ENCODE measurements at places on chromosomes 3 and 15.

GRCh38 chr3:10774825-10775224 lies 41.2 kb upstream of the SLC6A11 start:
- DNase-seq: no peak

- no peak for DNase-seq
These were observed 216.5 kb upstream of the CGNL1 start for GRCh38 chr15:57159767-57160166.

DNA sequence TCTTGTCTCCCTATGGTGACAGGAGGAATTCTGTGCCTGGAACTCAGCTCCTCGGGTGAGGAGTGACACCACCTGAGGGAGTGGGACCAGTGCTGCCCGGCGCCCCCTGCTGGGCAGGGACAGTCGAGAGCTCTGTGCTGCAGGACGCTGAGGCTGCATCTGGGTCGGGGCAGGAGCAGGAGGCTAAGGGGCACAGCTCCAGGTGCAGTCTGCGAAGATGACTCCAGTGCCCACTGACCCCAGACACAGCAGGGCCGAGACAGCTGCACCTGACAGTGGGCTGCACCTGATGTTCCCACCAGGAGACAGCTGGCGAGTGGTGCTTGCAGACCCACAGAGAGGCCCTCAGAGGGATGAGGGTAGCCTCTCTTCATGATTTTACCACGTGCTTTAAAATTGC lies 152.9 kb downstream of the ATP10A start:
- DNase-seq: peak; percentile 50

DNA sequence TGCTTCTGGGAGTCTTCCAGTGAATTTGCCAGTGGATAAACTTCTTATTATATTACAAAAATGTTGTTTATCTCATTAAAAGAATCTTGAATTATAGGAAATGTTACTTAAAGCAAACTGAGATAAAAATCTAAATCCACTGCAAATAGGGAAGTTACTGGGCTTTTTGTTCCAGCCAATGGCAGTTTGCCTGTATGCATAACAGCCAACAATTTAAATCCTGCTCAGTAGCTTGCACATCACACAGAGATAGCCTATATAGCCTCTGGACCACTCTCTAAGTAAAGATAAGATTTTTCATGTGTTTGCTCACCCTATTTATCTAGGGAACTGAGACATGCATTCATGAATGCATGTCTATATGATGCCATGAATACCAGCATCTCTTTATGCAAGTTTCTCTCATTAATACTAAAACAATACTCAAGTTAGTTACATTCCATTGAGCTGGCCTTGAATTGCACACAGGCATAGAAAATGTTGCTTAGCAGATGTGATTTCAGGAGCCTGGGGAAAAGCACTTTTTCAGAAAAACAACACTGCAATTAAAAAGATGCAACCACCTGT lies 92.1 kb upstream of the GPR149 start:
- DNase-seq: no peak

GRCh38 chr3:69326855-69327300 lies 59.0 kb downstream of the FRMD4B start:
- DNase-seq: no peak

GRCh38 chr15:76753771-76754170 lies 151.4 kb downstream of the SCAPER start:
- no peak for DNase-seq

GRCh38 chr15:30046430-30046829 lies 36.3 kb upstream of the GOLGA8J start:
- no peak for DNase-seq

GRCh38 chr3:131730581-131730980 lies 227.8 kb upstream of the MRPL3 start:
- DNase-seq: no peak

- DNase-seq: peak; percentile 35
These were observed 46.8 kb downstream of the ST6GAL1 start for GRCh38 chr3:186976837-186977750.

GRCh38 chr15:65901336-65901735 lies 32.0 kb downstream of the RAB11A start:
- DNase-seq: no peak

GRCh38 chr3:901953-902778 lies 190.7 kb upstream of the CNTN6 start:
- DNase-seq: peak; percentile 1

DNA sequence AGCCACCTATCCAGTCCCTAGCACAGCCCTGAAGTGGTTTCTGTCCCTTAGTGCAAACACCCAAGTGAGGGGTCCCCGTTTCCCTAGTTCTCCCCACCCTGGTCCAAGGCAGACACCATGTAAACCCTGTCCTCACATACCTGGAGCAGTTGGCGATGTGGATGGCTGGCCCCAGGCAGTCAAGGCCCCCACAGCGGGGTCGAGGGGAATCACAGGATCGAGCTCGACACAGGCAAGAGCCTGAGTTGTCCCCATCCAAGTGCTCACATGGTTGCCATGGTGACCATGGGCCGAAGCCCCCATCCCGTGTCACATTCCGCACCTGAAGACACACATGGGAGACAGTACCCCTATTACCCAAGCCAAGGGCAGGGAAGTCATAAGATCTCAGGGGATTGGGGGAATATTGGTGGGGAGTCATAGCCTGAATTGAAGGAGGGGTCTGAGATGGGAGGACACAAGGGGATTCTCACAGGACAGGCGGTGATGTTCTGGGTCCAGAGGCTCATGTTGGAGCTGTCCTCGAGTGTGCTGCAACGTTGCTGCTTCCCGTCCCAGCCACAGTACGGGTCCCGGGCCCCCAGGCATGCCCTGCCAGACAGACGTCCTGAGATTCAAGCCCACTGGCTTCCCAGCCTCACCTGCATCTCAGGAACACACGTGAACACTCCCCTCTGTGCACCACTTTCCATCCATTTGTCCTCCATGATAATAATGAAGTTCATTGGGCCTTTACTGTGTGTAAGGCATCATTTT lies 112.1 kb downstream of the SEMA5B start:
- DNase-seq: no peak

- no peak for DNase-seq
These were observed 878 bp downstream of the SPPL2A start for GRCh38 chr15:50764461-50765194.

DNA sequence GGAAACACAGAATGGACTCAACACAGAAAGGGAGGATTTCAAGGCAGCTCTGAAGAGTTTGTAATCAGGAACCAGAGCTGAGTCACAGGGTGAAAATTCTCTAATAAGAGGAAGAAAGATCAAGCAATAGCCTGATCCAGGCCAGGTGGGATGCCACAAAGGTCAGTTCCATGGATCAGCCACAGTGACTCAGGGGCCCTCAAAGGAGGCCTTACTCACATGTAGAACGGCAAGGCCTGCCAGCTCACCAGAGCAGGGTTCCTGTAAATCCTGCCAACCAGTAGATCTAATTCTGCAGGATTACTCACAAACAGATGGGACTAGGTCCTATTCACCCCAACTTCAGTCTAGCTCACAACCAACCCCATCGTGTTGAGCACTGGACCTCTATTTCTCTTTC lies 78.3 kb upstream of the PPP2R3A start:
- DNase-seq: no peak

GRCh38 chr15:82730022-82730530 lies 20.4 kb upstream of the AP3B2 start:
- DNase-seq: no peak

GRCh38 chr15:69604072-69604411 lies 151.4 kb downstream of the RPLP1 start:
- DNase-seq: no peak

DNA sequence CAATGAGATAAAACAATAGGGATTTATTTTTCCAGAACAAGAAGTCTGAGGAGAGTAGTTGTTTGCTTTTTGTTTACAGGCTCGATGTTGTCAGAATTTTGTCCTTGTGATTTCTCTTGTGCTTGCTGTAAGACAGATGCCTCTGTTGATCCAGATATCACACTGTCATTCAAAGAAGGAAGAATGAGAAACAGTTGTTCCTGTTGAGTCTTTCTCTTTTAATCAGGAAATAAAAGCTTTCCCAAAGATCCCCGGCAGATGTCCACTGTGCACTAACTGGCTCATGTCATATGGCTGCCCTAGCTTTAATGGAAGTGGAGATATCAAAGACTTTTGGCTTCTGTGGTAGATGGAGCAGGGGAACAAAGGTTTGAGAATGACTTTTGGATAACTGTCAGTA lies 6.8 kb downstream of the SERPINI1 start:
- DNase-seq: no peak

- no peak for DNase-seq
These were observed 179.6 kb upstream of the THRB start for GRCh38 chr3:24674261-24674660.

- no peak for DNase-seq
These were observed 790 bp downstream of the LAMP3 start for GRCh38 chr3:183161552-183162336.

DNA sequence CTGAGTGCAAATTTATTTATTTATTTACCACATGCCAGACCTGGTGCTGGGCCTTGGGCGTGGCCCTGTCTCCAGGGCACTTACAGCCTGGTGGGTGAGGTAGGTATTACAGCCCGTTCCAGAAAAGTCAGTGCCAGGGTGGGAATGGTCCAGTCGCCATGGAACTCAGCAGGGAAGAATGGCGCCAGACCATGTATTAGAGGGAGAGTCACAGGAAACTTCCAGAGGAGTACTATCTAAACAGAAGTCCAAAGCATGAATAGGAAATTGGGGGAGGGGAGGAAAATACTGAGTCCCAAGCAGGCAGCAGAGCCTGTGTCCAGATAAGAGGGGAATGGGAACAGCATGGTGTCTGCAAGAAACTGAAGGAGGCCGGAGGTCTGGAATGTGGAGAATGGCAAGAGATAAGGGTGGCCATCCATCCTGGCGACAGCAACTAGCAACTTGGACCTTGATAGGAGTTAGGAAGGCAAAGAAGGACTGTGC lies 27.0 kb downstream of the SH3BP5 start:
- no peak for DNase-seq

- DNase-seq: peak; percentile 36
These were observed 180.3 kb upstream of the TSC22D2 start for GRCh38 chr3:150227839-150228238.

DNA sequence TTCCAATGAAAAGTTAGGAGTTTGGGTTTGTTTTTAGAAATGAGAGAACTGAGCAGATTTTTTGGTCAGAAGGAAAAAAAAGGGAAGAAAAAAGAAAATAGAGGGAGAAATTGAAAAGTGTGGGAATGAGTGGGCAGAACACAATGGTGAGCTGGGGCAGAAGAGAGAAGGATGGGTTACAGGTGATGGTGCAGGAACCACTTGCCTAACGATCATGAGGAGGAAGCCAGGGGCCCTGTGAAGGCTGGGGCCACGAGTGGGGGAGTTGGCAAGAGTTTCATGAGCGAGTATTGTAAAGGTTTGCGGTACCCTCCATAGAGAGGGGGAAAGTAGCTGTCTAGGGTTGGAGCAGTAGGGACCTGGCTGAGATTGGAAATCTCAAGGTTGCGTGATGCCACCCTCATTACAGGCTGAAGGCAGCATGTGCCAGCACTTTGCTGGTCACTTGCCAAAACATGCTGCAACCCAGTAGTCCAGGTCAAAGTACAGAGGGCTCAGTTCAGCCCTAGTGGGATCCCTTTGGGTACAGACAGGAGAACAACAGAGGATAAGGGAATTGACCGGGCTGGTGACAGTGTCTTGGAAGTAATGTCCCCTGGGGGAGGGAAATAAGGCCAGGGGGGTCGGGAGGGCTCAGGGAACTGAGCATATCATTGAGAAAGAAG lies 6.6 kb downstream of the IVD start:
- no peak for DNase-seq

- no peak for DNase-seq
These were observed 4.0 kb downstream of the PLA2G4D start for GRCh38 chr15:42090370-42090769.

- no peak for DNase-seq
These were observed 66.1 kb downstream of the NOX5 start for GRCh38 chr15:69080295-69081248.

GRCh38 chr3:133162670-133163305 lies 124.6 kb downstream of the TMEM108 start:
- no peak for DNase-seq

DNA sequence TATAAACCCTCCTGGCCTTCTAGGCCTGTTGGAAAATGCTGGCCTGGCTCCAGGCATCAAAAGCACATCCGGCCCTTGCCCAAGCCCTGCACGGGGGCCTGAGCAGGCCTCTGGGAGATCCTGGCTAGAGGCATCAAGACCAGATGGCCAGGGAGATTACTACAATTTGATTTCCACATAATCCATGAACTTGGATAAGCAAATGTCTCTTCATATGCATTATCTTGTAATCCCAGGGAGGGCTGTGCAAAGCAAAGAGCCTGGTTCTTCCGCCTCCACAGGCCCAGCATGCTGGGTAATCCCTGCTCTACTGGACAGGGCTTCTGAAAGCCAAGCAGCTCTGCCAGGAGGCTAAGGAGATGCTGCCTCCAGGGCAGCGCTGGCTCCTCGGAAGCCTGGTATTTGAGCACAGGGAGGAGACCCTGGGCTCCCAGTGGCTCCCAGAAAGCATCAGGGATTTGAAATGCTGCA lies 18.2 kb downstream of the MRPL46 start:
- DNase-seq: no peak

DNA sequence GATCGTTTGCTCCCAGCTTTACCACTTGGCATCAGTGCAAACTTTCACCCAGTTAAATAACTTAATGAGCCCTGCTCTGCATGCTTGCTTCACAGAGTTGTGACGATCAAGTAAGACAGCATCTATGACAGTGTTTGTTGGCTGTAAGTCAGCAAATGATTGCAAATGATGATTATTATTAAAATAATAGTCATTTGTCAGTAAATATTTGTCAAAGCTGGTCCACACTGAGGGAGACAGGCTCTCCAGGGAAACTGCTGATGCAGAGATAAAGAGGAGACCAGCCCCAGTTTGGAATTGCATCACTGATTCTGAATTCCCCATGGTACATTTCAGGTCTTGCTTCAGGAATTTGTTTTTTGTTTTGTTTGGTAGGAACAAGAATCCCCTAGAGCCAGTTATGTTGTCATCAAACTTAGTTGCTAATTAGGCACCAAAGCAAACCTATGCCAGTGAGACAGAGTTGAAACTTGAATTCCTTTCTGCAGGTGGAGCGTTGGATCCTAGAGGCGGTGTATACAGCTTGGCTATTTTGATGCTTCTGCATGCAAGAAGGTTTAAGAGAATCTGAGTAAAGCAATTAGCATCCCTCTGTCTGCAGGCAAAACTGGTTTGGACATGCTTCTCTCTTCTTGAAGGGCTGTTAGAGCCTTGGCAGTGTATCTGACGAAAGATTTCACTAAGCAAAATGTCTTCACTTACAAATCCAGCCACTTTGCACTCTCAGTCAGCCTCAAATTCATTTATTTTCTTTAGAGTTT lies 338.6 kb upstream of the TPRG1 start:
- DNase-seq: no peak

GRCh38 chr3:177321819-177322218 lies 124.5 kb upstream of the TBL1XR1 start:
- DNase-seq: no peak

GRCh38 chr15:75170711-75171341 lies 30.9 kb upstream of the C15orf39 start:
- DNase-seq: no peak

GRCh38 chr3:13210221-13210975 lies 137.2 kb upstream of the IQSEC1 start:
- DNase-seq: no peak

- no peak for DNase-seq
These were observed 32.5 kb downstream of the GASK1A start for GRCh38 chr3:43011638-43012037.

- no peak for DNase-seq
These were observed 102.5 kb downstream of the IQSEC1 start for GRCh38 chr3:12970684-12971083.

Measured in hepatic stellate cell (primary cell).